Adrenal gland (tissue), 19 donors: ENCODE measurements at places on chromosomes 1 and 21. TPM values are rescaled to one million over a fixed set of nuclear protein-coding genes. Genes with fewer than 3 reads are reported as not detected.

SPRR1A gene
- not detected for total RNA-seq

OR2L2 gene
- total RNA-seq = not detected

TBX15 gene
- 0.44 TPM for total RNA-seq

AGRN gene
- total RNA-seq = 8.9 TPM

WNT3A gene
- not detected for total RNA-seq

CD5L gene
- total RNA-seq = 0.32 TPM

- no peak for DNase-seq
These were observed 126.2 kb upstream of the SERBP1 start for GRCh38 chr1:67556297-67556900.

- DNase-seq = no peak
These were observed 176.2 kb downstream of the PCP4 start for GRCh38 chr21:40043423-40043822.

DNA sequence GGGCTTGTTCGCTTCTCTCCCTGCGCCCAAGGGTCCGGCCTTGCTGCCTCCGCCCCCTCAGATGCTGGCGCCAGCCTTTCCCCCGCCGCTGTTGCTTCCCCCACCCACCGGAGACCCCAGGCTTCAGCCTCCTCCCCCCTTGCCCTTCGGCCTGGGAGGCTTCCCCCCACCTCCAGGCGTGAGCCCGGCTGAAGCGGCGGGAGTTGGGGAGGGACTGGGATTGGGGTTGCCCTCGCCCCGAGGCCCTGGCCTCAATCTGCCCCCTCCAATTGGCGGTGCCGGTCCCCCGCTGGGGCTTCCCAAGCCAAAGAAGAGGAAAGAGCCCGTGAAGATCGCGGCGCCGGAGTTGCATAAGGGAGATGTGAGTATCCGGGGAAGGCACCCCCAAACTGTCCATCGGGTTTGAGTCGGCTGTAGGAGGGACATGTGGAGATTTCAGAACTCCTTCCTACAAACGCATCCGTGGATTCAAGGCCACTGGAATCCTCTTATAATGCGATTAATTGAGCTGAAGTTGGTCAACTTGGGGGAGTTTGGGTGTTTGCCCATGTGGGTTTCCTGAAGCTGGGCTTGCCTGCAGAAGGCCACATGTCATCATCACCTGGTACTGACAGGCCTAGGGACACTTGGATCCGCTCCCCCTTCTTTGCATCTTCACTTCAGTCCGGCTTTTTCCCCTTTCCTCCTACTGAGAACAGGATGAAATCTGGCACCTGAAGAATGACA lies 707 bp downstream of the PRCC start:
- DNase-seq = peak; percentile 46

DNA sequence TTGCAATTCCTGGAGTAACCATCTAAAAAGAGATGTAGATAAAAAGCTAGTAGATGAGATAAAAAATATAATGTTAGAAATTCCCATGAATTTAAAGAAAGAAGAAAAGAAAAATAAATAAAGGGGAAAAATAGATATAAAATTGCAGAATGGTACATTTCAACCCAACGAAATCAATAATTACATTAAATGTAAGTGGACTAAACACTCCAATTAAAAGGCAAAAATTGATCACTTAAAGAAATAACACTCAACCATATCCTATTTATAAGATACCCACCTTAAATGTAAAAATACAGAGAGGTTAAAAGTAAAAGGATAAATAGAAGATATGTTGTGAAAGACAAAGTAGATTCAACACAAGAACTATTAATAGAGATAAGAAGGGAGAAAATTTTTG lies 150.5 kb upstream of the GRIK3 start:
- DNase-seq = no peak

DNA sequence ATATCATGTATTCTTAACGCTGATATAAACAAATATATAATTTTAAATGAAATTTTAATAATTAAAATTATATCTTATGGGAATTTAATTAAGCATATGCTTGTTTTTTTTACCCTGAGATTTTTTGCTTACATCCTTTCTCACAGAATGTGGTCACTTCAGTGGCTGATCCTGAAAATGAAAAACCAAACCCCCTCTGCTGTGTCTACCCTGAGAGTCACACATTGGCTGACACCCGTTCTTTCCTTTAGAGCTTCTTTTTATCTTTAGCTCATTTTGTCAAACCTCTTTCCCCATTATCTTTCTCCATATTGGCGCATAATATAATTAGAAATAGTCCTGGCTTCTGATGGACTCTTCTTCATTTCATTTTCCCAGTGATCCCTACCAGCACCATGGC lies 10.8 kb upstream of the CACYBP start:
- DNase-seq = no peak

DNA sequence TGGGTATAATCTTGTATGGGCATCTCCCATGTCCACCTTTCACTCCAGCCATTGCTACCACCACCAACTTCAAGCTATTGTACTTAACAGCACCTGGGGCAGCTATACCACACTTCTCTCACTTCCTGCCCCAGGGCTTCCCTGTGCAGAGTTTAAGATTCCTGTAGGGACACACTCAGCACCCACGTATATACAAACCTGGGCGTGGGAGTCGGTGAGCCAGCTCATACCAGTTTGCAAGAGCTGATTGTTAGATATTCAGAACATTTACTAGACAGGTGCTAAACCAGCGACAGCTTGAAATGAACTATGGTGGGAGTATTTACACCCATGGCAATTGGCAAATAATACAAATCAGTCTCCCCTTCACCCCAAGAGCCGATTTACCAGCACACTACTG lies 114.8 kb upstream of the CSF3R start:
- DNase-seq = no peak

DNA sequence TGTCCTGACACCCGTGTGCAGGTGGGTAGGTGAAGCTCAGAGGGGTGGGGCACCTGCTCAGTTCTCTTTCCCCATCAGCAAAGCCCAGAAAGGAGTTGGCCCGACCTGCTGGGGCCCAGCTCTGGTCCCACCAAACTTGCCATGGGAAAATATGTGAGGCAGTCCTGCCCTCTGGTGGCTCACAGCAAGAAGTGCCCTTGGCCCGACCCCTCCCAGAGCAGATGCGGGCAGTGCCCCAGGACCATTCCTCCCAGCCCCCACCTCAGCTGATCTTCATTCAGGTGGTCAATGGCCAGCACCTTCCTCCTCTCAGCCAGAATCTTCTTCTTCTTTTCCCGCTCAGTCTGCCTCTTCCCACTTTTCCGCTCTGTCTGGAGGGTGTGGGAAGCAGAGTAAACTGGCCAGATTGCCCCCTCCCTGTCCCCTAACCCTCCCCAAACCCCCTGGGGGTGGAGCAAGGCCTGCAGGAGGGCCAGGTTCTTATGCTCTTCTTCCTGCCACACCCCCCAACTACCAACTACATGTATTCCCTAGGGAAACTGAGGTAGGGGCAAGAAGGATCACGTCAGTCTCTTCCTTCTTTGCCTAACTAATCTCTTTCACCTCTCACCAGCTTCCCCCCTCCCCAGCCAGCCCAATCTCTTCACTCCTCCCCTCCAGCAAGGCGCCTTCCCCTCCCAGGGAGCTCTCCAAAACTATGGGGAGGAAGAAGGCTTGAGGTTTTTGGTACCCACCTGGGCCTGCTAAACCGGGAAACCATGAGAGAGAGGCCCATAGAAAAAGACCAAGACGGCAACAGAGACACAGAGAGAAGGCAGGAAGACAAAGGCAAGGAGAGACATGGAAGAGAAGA lies 15.6 kb downstream of the TNNT2 start:
- peak; percentile 21 for DNase-seq

GRCh38 chr1:10679496-10680220 lies 116.8 kb downstream of the CASZ1 start:
- DNase-seq = no peak

DNA sequence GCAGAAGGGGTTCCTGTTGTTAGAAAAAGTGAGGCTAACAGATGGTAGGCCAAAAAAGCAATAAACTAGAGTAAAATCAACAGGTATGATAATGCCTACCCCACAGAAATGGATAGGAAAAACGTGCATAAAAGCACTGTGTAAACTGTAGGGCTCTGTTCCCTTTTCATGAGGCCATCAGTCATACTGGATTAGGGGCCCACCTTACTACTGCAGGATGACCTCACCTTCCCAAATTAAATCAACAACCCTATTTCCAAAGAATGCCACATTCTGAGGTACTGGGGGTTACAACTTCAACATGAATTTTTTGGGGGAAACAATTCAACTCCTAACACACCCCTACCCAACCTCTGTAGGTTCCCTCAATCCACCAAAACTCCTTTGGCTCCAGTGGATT lies 54.9 kb downstream of the KIAA1614 start:
- no peak for DNase-seq

- no peak for DNase-seq
These were observed 380.0 kb upstream of the ADGRL2 start for GRCh38 chr1:81420760-81421159.

DNA sequence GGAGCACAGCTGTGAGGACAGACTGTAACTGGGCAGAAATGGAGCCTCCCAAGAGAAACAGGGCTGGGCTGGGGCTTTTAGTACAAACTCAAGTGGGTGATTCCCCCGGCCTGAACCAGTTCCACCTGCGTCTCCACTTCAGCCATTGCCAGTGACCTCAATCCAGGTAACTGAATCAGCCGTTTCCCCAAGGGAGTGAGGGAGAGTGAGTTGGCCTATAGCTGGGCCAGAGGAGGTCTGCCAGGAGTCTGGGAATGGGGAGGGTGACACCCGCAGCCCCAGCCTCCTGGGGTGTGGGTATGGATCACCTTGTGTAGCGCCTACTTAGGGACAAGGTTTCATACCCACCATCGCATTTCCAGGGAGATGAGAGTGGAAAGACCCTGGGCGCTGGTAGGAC lies 8.5 kb downstream of the SLC26A9 start:
- no peak for DNase-seq

DNA sequence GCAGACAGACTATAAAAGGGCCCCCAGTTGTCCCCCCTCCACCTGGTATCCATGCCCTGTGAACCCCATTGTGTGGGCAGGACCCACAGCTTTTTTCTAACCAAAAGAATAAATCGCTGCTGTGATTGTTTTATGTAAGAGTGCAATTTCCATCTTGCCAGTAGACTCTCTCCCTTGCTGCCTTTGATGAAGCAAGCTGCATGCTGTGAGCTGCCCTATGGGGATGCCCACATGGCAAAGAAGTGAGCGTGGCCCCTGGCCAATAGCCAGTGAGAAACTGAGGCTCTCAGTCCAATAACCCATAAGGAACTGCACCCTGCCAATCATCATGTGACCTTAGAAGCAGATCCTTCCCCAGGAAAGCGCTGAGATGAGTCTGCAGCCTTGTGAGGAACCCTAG lies 37.8 kb upstream of the FMOD start:
- no peak for DNase-seq

DNA sequence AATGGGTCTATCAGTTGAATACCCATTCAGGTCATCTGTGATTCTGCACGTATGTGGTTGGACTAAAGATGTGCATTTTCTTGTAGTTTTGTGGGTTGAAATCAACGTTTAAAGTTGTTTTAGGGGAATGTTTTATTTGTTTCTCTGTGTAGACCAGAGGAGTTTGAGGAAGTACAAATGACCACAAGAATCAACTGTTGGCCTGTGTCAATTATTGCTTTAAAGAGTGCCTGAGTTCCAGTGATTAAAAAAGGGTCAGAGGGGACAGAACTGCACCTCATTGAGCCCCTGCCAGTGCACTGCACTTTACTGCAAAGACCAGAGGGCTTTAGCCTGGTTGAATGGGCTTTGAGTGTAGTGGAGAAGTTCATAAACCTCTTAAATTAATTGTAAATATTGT lies 190.3 kb downstream of the VPS13D start:
- DNase-seq = no peak

- no peak for DNase-seq
These were observed 360.7 kb upstream of the CAMK1G start for GRCh38 chr1:209222826-209223225.

DNA sequence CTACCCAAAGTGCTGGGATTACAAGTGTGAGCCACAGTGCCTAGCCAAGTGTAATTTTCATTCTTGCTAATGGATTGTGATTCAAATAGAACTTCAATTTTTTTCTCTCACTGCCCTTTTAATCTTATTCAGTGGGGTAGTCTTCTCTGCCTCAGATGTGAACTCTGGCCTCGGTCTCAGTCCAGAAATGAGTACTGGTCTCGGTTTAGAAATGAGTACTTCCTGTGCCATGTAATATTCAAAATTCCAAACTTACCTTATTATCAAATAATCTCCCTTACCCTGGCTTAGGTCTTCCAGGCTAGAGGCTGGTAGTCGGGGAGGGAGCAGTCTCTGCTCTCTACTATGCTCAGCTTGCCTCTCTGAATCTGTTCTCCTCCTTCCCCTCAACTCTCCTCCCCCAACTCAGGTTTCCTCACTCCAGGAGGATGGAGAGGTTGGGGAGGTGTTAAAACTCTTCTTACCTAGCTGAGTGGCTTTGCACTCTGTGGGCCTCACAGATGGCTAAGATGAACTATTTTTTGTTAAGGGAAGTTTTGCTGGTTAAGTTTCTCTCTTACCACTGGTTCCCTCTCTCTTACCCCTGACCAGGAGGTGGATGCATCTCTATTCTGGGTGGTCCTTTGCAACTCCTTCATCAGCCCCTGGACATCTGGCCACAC lies 4.8 kb upstream of the SLAMF9 start:
- DNase-seq = no peak

- no peak for DNase-seq
These were observed 59.4 kb downstream of the C1orf94 start for GRCh38 chr1:34236089-34236488.

DNA sequence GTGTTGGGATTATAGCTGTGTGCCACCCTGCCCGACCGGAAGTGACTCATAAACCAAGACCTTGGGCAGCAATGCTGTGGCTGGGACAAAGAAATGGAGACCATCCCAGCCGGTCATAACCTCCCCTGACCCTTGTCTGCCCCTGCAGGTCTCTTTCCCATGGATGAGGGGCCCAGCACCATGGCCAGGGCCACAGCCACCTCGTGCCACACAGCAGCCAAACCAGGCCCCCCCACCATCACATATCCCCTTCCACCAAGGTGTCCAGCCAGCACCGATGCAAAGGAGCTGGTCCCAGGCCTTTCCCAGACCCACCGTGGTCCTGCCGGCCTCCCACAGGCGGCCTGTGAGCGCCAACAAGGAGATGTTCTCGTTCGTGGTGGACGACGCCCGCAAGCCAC lies 42.2 kb downstream of the FHAD1 start:
- DNase-seq = no peak

- DNase-seq = no peak
These were observed 206.5 kb downstream of the ZP4 start for GRCh38 chr1:237684236-237684635.

DNA sequence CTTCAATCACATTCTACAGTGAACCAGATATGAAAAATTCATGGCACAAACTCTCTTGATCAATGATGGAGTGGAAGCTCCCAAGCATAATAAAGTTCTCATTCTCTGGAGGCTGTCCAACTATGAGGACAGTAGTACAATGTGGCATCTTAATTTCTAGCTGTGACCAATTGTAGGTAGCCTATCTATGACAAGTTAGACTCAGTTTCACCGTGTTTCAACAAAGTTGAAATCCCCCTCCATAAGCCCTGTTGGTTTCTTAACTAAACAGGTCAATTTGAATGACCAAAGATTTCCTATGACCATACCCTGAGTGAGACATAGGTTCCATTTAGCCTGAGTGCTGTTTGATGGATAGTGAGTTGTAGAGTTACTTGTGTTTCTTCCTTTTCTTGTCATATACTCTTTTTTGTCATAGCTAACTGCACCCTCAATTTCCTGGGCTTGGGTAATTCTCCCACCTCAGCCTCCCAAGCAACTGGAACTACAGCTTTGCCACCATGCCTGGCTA lies 11.8 kb downstream of the PATJ start:
- DNase-seq = no peak

GRCh38 chr1:203511930-203512329 lies 18.0 kb downstream of the OPTC start:
- no peak for DNase-seq

GRCh38 chr21:24367936-24368335 lies 1239.3 kb downstream of the MRPL39 start:
- DNase-seq = no peak

- no peak for DNase-seq
These were observed 148.4 kb downstream of the COP1 start for GRCh38 chr1:176058686-176059085.
